Activated CD4-positive, alpha-beta T cell treated with anti-CD3 and anti-CD28 coated beads for 4 hours (primary cell): ENCODE measurements at places on chromosomes 13 and 19.

- DNase-seq = peak; percentile 87
These were observed 7.8 kb downstream of the DOT1L start for GRCh38 chr19:2171349-2172145.

- DNase-seq = no peak
These were observed 725.7 kb upstream of the SGCG start for GRCh38 chr13:22455036-22455435.

GRCh38 chr19:6062274-6062673 is 48.0 kb downstream of the RFX2 start:
- no peak for DNase-seq

GRCh38 chr19:4709440-4710280 is 14.0 kb downstream of the DPP9 start:
- DNase-seq = no peak

- no peak for DNase-seq
These were observed 25.0 kb downstream of the CEBPG start for GRCh38 chr19:33398361-33399060.

- DNase-seq = no peak
These were observed 1712.4 kb downstream of the EFNB2 start for GRCh38 chr13:104823071-104823470.

DNA sequence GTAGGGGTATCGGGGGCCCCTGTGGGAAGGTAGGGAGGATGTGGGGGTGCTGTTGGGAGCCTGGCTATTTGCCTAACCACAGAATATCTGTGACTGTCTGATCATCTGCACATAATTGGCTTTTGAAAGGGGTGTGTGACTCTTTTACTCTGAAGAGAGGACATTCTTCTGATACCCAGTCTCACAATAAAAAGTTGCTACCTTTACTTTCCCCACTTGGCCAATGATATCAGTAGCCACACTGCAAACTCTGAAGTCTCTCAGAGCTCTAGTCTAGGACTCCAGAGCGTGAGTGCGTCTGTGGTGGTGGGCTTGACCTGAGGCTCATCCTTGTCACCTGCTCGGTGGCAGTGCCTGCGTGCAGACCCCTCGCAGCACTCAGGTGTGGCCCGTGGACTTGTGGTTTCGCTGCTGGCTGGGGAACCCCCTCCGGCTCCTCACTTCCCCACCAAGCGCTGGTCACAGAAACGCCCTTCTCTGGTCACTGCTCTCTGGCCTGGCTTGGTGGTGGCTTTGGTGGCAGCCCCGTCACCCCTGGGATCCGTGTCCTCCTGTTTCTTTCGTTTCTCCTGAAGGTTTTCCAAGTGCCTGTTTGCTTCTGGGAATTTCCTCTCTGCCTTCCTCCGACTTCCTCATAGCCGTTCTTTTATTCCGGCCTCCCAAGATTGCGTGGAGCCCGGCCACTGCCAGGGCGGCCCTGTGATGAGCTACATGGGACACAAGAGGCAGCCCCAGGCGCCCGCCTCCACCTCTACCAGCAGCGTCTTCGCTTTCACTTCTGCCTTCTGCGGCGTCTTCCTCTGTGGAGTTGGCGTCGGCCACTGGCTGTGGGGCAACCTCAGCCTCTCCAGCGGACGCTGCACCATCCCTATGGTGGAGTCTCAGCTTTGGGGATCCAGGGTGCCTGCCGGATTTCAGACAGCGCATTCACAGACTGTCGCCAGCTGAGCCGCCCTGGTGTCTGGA is 78.0 kb downstream of the ATP11A start:
- no peak for DNase-seq
